LNCaP clone FGC (cell line): ENCODE measurements at places on chromosomes 4 and X.

GRCh38 chr4:110905367-110905766, 282.5 kb upstream of the PITX2 start:
- DNase-seq: no peak

GRCh38 chrX:38985375-38985774, 184.1 kb downstream of the MID1IP1 start:
- DNase-seq: no peak

DNA sequence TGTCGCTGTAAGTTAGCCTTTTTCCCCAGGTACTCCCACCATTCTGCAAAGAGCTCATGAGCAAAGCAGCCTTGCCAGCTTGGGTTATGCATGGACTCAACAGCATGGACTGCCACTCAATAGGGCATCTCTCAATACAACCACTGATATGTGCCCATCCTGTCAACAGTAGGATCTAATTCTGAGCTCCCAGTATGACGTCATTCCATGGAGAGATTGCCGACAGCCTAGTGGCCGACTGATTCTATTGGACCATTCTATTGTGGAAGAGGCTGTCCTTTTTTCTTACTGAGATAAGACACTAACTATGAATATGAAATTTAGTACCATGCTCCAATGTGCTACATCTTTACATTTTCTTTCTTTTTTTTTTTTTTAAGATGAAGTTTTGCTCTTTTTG, 2389.0 kb upstream of the AGA start:
- DNase-seq: no peak

GRCh38 chr4:165782623-165783022, 90.4 kb upstream of the TLL1 start:
- DNase-seq: no peak

- DNase-seq: no peak
These were observed 61.3 kb upstream of the KDR start for GRCh38 chr4:55186700-55187099.

GRCh38 chr4:153747406-153747955, 12.3 kb downstream of the RNF175 start:
- DNase-seq: no peak

GRCh38 chr4:138298431-138298830, 56.3 kb upstream of the SLC7A11 start:
- no peak for DNase-seq

DNA sequence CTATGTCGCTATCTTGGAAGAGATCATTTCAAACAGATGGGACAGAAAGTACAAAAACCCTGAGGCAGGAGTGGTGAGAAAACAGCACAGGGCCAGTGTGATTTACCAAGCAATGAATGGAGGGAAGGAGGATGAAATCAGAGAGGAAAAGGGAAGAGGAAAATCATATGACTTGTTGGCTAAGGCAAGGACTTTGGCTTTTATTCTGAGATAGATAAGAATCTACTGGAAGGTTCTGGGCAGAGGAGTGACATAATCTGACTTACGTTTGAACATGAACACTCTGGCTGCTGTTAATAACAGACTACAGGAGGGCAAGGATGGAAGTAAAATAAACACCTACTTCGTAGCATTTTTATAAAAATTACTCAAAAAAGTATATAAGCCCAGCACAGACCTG, 207.8 kb upstream of the SLC7A11 start:
- peak; percentile 43 for DNase-seq

DNA sequence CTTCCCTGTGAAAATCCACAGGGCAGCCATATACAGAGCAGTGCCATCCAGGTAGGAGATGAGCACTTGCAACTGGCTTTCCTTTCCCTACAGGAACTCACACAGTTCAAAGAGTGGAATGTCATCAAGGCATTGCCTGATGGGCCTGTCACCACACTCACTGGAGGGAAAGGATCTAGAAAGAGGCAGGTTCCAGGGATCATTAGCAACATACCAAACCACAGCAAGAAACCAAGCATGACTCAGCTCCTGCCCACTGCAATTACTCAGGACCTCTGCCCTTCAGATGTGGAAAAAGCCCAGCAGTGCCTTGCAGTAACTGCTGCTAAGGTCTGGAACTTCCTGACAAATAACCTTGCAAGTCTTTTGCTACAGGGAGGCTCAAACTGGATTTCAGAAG, 101.2 kb downstream of the ZNF674 start:
- DNase-seq: no peak

DNA sequence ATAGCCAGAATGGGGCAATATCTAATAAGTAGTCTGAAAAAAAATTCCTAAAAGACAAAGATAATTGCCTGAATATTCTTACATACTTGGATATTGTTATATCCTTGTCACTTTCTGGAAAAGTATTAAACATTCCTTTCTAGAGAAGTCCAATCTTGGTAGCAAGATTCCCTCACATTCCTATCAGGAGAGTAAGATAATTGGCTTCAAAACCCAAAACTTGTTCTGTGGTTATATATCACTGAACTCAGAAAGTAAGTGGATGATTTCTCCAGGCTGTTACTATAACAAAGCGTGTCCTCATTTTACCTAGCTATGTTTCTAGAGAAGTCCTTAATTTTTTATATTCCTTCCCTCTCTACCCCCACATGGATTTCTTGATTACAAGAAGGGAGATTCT, 46.0 kb upstream of the TEX13A start:
- no peak for DNase-seq

- DNase-seq: no peak
These were observed 644.4 kb downstream of the STPG2 start for GRCh38 chr4:97498875-97499274.

DNA sequence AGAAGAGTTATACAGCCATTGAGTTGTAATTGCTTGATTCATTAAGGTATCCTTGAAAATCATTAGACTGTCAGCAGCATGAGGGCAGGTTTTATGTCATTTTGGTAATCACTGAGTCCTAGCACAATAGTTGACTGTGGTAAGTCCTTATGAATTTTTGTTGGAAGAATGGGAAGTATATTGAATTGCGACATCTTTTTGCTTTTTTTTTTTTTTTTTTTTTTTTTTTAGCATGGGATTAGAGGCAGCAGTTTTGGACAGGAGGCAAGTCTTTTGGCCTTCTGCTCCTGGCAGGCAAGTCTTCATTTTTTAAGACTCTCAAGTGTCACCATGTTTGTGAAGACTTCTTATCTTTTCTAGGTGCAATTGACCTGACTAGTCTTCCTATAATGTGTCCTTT, 29.7 kb downstream of the PRRG1 start:
- no peak for DNase-seq
